ENCODE measurements at places on chromosomes 1 and 21. TPM values are rescaled to one million over a fixed set of nuclear protein-coding genes. Genes with fewer than 3 reads are reported as not detected.

DNA sequence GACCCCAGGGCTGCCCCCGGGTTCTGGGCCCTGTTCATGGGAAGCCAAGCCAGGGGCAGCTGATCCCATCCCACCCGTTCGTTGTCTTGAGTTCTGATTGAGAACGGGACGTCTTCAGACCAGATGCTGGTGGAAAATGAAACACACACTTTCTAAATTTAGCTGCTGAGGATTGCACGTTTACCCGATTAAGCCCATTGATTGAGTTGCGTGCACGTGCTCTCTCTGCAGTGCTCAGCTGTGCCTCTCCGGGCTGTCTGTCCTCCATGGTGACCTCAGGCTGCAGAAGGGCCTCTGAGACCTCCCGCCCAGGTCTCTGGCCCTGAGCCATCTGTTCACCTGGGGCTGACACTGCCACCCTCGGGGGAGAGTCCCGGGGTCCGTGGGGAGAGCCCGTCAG, 27.0 kb upstream of the PEX10 start:
- H3K27ac ChIP-seq: no peak overlapping the region
- DNase-seq: no peak
- H3K36me3 ChIP-seq: no peaks in the 10 kb centered on the region

The KCNAB2 gene
- 17.1 TPM for total RNA-seq

The SELP gene
- total RNA-seq: 9.1 TPM

The BNIPL gene
- total RNA-seq: 0.29 TPM

- no peak overlapping the region for H3K4me3 ChIP-seq
- no peaks in the 10 kb centered on the region for H3K27me3 ChIP-seq
- DNase-seq: no peak
- no peaks in the 10 kb centered on the region for H3K36me3 ChIP-seq
- H3K27ac ChIP-seq: no peak overlapping the region
These were observed 57.8 kb downstream of the SIK1 start for GRCh38 chr21:43369124-43369523.

The FRRS1 gene
- 9.2 TPM for total RNA-seq

- DNase-seq: no peak
- peaks cover 7% of the 10 kb centered on the region for H3K4me1 ChIP-seq
- no peak overlapping the region for H3K27ac ChIP-seq
- no peaks in the 10 kb centered on the region for H3K36me3 ChIP-seq
These were observed 5.7 kb downstream of the VAMP4 start for GRCh38 chr1:171736196-171736595.

- no peaks in the 10 kb centered on the region for H3K36me3 ChIP-seq
- H3K27me3 ChIP-seq: no peaks in the 10 kb centered on the region
- peak; percentile 94 for DNase-seq
- H3K4me3 ChIP-seq: no peak overlapping the region
- H3K27ac ChIP-seq: no peak overlapping the region
These were observed 29.7 kb downstream of the ENO1 start for GRCh38 chr1:8848663-8849386.

The DCDC2B gene
- total RNA-seq: not detected

The AMY1C gene
- not detected for total RNA-seq

The TMEM69 gene
- total RNA-seq: 15.0 TPM

The KRTAP6-2 gene
- not detected for total RNA-seq

The DAB1 gene
- total RNA-seq: 1.2 TPM

DNA sequence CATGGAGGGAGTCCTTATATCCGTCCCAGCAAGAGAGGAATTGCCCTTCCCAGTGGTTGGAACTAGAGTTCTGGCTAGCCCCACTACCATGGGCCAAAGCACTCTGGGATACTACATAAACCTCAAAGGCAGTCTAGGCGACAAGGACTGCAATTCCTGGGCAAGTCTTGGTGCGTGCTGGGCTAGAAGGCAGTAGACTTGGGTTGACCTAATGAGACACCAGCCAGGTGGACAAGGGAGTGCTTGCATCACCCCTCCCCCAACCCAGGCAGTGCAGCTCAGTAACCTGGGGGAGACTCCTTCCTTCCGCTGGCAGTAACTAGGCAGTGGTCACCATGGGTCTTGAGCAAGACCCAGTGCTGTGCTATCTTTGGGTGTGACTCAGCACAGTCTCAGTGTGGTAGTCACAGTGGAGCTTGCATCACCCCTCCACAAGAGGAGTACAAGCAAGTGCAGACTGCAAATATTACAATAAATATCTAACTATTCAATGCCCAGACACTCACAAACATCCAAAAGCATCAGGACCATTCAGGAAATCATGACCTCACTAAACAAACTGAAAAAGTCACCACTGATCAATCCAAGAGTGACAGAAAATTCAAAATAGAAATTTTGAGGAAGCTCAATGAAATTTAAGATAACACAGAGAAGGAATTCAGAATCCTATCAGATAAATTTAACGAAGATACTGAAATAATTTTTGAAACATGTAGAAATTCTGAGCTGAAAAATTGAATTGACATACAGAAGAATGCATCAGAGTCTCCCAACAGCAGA, 84.7 kb upstream of the LYPLAL1 start:
- H3K4me3 ChIP-seq: no peak overlapping the region
- DNase-seq: peak; percentile 78
- no peaks in the 10 kb centered on the region for H3K4me1 ChIP-seq
- H3K36me3 ChIP-seq: no peaks in the 10 kb centered on the region
- H3K27me3 ChIP-seq: no peaks in the 10 kb centered on the region

The GPR37L1 gene
- 0.06 TPM for total RNA-seq

DNA sequence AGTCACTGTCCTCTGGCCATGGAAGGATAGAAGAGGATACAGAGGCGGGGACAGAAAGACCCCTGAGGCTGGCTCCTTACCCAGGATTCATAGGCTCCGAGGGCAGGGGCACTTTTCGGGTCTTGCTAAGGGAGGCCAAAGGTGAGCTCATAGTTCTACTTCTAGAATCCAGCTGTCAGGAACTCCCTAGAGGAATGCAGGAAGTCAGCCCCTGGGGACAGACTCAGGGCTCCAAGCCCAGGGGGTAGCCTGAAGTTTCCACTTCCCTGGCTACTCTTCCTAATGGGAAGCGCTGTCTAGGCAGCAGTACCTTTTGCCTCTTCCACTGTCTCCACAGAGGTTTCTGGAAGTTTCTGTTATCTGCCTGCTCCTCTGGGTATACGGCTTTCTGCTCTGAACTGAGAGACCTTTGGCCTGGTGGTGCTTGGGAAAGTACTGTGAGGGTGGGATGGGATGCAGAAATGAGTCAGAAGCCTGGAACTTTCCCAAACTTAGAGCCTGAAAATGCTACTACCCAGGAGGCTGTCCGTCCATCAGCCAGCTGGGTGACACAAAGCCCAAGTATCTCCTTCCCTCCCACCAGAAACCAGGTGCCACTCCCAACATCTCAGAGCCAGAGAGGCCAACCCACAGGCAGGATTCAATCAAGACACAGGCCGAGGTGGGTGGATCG, 3.6 kb downstream of the UBXN11 start:
- no peak for DNase-seq
- H3K4me3 ChIP-seq: no peak overlapping the region
- H3K27me3 ChIP-seq: no peaks in the 10 kb centered on the region
- H3K4me1 ChIP-seq: no peaks in the 10 kb centered on the region

- no peaks in the 10 kb centered on the region for H3K36me3 ChIP-seq
- no peaks in the 10 kb centered on the region for H3K4me1 ChIP-seq
- H3K4me3 ChIP-seq: no peak overlapping the region
These were observed 26.7 kb upstream of the ZBTB8B start for GRCh38 chr1:32438136-32438535.

DNA sequence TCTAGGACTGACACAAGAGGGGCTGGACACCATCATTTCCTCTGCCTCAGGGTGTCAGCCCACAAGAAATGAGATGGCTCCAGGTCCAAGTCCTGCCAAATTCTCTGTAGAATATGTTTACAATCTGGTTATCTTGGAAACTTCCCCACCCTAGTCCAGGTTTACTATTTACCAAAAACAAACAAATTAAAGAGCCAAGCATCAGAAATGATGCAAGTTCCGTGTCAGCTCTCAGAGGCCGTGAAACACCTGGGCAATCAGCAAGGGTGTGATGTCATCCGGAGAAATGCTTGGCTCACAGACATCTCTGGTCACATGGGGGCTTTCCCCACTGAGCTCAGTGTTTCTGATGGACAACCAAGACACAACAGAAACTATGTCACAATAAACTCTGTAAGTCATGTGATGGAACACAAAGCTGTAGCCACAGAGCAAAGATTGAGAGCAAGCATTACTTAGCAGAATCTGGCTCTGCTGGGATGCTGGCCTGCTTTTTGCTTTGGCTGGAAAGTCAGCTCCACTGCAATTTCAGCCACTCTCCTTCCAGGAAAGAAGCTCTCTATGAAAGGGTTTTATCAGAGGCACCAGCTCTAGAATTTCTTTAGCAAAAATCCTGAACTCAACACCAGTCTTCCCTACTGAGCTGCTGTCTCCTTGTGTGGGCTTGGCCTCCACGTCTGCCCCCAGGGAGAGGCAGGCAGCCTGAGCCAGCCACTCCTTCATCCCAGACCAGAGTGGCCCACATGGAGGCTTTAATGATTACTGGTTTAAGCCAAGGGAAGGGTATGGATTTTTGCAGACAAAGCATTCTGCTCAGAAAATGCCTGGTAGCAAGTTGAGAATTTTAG, 55.9 kb downstream of the NENF start:
- no peaks in the 10 kb centered on the region for H3K4me1 ChIP-seq
- no peaks in the 10 kb centered on the region for H3K27me3 ChIP-seq
- H3K27ac ChIP-seq: no peak overlapping the region
- H3K36me3 ChIP-seq: no peaks in the 10 kb centered on the region

DNA sequence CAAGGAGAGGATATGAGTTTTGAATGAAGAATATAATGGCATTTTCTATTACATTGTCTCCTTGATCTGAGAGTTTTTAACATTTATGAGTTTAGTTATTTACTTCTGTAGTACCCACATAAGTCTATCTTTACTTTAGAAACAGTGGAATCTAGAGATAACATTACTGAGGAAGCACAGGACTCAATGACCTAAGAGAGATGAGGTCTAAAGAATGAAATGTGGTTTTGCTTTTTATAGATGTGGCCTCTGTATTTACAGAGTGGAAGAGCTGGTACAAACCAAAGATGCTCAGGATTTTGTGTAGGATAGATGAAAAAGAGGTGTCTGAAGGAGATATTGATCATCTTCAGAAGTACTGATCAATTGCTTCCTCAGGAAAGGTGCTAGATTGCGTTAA, 177.3 kb downstream of the KCTD3 start:
- H3K4me1 ChIP-seq: no peaks in the 10 kb centered on the region
- H3K27ac ChIP-seq: no peak overlapping the region
- H3K27me3 ChIP-seq: no peaks in the 10 kb centered on the region
- H3K4me3 ChIP-seq: no peak overlapping the region
- no peaks in the 10 kb centered on the region for H3K36me3 ChIP-seq
- no peak for DNase-seq

GRCh38 chr1:164183854-164184635, 374.9 kb upstream of the PBX1 start:
- no peak overlapping the region for H3K27ac ChIP-seq
- H3K27me3 ChIP-seq: no peaks in the 10 kb centered on the region
- H3K36me3 ChIP-seq: no peaks in the 10 kb centered on the region
- no peaks in the 10 kb centered on the region for H3K4me1 ChIP-seq

GRCh38 chr1:39632682-39633417, 6.6 kb downstream of the HEYL start:
- peak overlapping the region; percentile 39 for H3K27ac ChIP-seq
- H3K4me3 ChIP-seq: peak overlapping the region; percentile 15
- H3K27me3 ChIP-seq: no peaks in the 10 kb centered on the region
- H3K4me1 ChIP-seq: peaks cover 6% of the 10 kb centered on the region
